A172 (cell line): ENCODE measurements at places on chromosomes 3 and 15. TPM values are rescaled to one million over a fixed set of nuclear protein-coding genes. Genes with fewer than 3 reads are reported as not detected.

GRCh38 chr3:14534516-14535191 is 5.5 kb downstream of the GRIP2 start:
- no peak for DNase-seq

- DNase-seq: no peak
Observed at GRCh38 chr3:81923038-81923437, 161.6 kb upstream of the GBE1 start.

DNA sequence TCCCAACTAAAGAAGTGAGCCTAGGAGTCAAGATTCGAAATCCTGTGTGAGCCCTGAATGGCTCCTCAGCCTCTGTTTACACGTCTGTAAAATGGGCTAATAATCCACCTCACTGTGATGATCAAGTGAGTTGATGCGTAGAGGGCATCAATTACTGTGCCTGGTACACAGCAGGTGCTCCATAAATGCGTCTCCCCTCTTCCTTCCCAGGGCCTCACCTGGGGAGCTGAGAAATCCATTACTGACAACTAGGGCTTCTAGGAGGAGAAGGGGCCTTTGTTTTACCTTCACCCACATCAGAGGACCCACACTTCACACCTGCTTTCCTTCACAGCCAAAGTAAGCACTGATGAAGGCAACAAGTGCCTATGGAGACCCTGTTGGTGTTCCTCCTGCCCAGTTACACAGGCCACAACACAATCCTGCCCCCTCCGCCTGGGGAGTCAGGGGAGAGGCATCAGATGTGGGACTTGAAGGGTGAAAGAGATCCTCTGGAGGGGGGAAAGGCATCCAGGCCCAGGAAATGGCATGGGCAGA is 1.4 kb downstream of the CIB2 start:
- no peak for DNase-seq

DNA sequence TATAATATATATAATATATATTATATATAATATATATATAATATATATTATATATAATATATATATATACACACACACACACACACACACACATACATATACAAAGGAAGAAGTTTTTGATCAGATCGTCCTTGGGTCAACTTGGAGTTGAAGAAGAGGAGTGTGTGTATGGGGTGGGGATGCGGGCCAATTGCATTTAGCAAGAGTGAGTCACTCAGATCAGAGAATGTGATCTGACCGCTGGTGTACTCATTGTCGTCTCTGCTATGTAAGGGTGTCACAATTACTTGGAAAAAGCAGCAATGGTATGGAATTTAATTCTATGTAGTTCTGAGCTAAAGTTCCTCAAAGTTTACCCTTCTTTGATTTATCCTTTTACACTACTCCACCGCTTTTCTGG is 4.6 kb upstream of the VGLL3 start:
- peak; percentile 47 for DNase-seq

- no peak for DNase-seq
Observed at GRCh38 chr15:60417112-60417511, 19.3 kb upstream of the ANXA2 start.

DNA sequence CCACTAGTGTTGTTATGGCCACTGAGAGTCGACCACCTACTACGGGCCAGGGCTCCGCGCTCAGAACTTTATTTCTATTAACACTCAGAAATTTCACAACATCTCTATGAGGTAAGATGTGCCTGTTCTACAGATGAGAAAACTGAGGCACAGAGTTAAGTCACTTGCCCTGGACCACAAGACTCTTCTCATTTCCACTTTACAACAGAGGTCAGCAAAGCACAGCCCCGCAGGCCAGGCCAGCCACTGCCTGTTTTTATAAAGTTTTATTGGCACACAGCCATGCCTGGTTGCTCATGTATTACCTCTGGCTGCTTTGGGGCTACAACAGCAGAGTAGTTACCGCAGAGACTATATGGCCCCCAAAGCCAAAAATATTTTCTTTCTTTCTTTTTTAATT is 503.6 kb downstream of the SHQ1 start:
- DNase-seq: no peak

- no peak for DNase-seq
Observed at GRCh38 chr3:170700054-170700404, 114.2 kb upstream of the SLC7A14 start.

DNA sequence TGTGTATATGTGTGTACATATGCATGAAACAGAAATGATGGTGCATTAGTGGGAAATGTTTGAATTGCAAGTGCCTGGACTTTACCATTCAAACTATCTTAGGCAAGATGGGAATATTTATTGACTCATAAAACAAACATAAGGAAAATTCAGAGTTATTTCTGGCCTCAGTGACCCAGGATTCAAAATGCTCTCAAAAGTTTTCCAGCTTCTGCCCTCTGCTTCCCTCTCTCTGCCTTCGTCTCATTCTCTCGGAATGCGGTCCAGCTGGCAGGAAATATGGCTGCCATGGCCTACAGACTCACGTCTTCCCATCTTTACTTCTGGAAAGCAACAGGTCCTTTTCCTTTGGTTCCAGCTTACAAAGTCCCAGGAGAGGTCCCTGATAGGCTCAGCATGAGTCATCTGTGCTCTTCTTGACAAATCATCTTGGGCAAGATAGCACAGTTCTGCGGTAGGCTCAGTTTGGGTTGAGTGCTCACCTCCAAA is 8.7 kb upstream of the ZNF774 start:
- DNase-seq: peak; percentile 39

DNA sequence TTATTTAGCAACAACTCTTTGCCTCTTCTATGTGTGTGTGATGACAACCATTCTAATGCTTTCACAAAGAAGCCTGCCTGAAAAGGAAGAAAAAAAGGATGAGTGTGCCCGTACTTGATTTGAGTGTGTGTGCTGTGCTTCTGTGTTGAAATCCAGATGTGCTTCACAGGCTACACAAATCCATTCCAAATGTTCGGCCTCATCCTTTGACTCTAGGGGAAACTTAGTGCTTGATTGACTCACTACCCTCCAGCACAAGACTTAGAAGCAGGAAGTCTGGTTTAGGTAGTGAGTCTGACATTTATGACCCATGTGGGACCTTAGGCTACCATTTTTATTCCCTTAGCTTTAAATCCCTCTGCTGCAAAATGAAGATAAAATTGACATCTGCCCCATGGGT is 108.8 kb upstream of the PLAAT1 start:
- no peak for DNase-seq

GRCh38 chr15:86062646-86063243 is 16.9 kb upstream of the AGBL1 start:
- no peak for DNase-seq

DNA sequence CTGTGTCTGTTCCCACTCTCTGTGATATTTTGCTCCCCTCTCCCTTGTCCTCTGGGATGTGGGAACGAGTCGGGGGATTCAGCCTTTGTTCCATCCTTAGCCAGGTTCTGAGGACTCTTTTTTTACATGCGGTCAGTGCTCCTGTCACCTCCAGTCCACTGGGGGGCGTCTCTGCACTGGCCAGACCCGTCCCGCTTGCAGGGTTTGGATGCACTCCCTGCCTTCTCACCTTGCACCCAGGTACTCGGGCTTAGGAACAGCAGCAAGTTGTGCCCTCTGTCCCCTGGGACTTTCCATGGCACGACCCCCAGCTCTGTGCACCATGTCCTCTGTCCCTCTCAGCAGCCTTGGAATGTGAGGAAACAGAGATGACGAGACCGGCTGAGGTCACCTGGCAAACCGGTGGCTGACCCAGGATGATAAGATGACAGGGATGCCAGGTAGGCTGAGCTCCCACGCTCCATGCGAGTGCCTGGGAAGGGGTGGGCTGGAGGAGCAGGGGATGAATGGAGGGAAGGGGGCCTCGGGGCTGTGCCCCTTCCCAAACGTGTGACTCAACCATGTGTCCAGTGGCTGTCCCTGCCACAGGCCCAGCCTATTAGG is 27.3 kb upstream of the FGD5 start:
- peak; percentile 55 for DNase-seq

- DNase-seq: peak; percentile 18
Observed at GRCh38 chr15:75648156-75649000, 666 bp downstream of the SNX33 start.

- DNase-seq: peak; percentile 97
Observed at GRCh38 chr15:41490355-41490754, 3.3 kb upstream of the ITPKA start.

- peak; percentile 79 for DNase-seq
Observed at GRCh38 chr3:193971261-193971751, 164.6 kb upstream of the HES1 start.

GRCh38 chr3:180619723-180620122 is 17.8 kb downstream of the TTC14 start:
- no peak for DNase-seq

The PLA2G4E gene
- not detected in 2 replicates for total RNA-seq
